ENCODE measurements at places on chromosomes 2 and 18.
A peak's percentile ranks its signal among the peaks of the same experiment; 100 is the strongest.

DNA sequence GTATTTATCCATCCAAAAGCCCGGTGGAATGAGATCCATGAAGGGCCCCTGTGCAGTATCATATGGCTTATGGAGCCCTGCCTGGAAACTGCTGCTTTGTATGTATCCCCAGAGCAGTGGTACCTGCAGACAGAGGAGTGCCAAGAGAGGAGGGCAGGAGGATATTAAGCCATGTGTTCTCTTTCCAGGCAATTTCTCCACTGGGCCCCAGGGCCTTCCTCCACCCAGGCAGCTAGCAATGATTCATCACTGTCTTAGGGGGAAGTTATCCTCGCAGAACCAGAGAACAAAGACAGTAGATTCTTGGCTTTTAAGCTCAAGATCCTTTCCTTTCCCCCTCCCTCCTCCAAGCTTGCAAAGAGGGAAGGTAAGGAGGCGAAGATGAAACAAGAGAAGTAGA, 98.1 kb downstream of the LRRC30 start:
- DNase-seq: no peak

- no peak for DNase-seq
These were observed 328.5 kb downstream of the FIGN start for GRCh38 chr2:163407296-163407695.

GRCh38 chr2:58025150-58025933, 21.3 kb upstream of the VRK2 start:
- DNase-seq: no peak

- DNase-seq: peak; percentile 84
These were observed 2.7 kb downstream of the CDCA7 start for GRCh38 chr2:173357346-173357745.

GRCh38 chr2:70328921-70329561, 27.2 kb upstream of the FAM136A start:
- DNase-seq: peak; percentile 54

- DNase-seq: no peak
These were observed 64.0 kb downstream of the PMS1 start for GRCh38 chr2:189848276-189848675.

DNA sequence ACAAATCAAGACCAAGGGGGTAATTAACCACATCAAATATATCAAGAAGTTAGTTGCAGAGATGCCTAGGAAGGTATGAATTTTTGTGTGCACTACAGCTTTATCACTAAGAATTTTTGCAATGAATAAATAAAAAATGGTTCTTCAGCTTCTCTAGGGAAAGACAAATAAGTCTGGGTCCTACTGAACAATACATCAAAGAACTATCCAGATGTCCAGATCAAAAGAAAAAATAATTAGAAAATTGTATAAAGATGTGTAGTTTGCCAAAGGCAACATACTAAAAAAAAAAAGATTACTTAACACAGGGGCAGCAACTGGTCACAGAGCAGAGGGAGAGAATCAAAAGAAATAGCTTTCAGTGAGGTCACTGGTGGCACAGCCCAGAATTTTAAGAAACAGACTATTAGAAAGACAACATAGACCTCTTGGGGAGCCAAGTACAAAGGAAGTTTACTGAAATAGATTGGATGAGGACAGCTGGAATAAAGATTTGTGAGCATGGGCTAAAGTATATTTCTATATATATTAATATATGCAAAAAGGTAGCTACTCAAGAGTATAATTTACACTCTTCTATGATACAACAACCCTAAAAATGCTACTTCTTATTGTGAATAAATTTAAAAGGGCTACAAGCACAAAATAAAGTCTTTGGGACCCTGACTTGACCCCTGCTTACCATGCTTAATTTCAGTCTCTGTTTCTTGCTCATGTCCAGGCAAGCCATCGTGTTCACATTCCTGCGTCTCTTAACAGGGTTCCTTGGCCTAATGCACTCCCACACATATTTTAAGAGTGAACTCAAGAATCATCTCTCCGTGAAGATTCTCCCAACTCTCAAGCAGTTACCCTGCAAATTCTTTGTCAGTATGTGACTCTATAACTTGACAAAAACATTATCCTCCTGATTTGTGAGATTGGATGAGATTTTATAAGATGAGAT, 99.0 kb upstream of the GRB14 start:
- no peak for DNase-seq

GRCh38 chr18:3199942-3200645, 19.7 kb downstream of the MYOM1 start:
- DNase-seq: no peak

DNA sequence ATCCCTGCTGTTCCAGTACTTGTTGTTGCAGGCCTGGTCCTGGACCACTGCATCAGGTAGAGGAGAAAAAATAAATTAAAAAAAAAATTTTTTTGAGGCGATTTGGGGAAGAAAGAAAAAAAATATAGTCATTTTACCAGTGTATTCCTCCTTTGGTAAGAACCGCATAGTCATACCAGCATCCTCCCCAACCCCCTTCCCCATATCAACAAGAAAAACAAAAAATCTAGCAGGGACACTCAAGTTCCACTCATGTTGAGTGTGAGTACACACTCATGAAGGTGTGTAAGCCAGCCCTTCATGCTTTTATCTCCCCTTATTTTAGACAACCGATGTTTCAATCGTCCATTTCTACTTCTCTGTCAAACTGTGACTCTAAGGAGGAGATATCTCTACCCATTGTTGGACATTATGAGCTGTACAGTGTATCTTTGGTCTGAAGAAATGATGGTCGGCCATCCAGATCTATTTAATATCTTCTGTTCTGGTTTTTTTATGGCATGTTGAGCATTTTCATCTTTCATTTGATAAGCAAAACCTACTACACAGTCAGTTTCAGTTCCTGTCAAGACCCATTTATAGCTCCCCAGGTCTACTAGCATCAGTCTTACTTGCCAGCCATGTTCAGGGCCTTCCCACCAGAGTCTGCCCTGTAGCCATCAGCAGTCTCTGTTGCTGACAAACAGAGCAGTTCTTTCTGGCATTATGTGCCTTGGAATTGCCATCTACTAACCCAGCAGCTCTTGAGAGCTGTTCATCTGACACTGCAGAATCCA, 20.0 kb downstream of the ELP2 start:
- DNase-seq: no peak

- DNase-seq: no peak
These were observed 46.2 kb downstream of the EMILIN2 start for GRCh38 chr18:2893056-2893455.

GRCh38 chr2:100197631-100198153, 55.3 kb upstream of the AFF3 start:
- no peak for DNase-seq
